Activated gamma-delta T cell treated with Interleukin-2 at 50 U/mL for 16 hours (primary cell): ENCODE measurements at places on chromosomes 1 and 21.
A peak's percentile ranks its signal among the peaks of the same experiment; 100 is the strongest.

GRCh38 chr1:167239257-167239656 is 18.6 kb downstream of the POU2F1 start:
- DNase-seq = no peak

GRCh38 chr1:84871181-84871580 is 21.8 kb downstream of the LPAR3 start:
- DNase-seq = no peak

GRCh38 chr1:58783090-58783992 is 506 bp downstream of the JUN start:
- DNase-seq = no peak

- DNase-seq = no peak
These were observed 186.6 kb downstream of the NTNG1 start for GRCh38 chr1:107327446-107327845.

DNA sequence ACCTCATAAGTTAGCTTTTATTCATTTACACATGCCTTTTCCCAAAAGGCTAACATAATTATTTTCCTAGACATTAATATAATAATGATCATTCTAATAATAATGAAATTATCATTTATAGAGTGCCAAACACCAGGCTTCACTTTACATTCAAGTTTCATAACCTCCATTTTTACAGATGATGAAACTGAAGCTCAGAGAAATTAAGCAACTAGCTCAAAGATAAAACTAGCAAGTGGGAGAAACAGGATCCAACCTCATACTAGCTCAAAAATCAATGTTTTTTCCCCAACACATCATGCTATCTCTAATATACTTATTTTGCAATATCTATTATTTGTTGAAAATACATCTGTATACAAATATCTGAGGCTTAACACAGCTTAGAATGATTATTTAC is 14.0 kb downstream of the LPGAT1 start:
- no peak for DNase-seq

- DNase-seq = no peak
These were observed 9.8 kb downstream of the LGR6 start for GRCh38 chr1:202203238-202204039.

- DNase-seq = no peak
These were observed 310.8 kb downstream of the USP25 start for GRCh38 chr21:16040601-16041000.

DNA sequence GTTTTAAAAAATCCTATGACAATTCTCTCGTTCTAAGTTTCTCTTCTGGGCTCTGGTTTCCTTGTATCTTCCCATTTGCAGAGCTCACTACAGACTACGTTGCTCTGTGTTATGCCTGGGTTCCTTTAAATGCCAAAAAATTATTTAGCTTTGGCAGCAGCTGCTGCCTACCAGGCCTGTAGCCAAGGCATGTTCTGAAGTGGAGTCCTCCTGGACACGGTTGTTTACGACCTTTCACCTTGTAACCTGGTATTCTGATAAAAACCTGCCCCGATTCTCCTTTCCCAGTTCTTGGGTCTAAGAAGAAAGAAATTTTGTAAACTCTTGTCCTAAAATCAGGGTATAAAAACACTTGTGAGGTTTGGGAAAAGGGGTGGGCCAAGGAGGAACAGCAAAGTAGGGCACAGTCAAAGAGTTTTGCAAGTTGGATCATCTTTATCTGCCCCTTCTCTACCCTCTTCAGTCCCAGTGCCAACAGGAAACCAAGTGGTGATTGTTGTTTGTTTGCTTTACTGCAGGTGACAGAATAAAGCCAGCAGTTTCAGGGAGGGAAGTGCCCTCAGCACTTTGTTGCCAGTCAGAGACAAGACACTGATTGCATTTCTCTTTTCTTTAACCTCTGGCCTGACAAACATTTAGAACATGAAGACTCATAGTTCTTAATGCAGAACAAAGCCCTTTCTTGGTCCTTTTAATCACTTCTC is 3.1 kb upstream of the TXNIP start:
- peak; percentile 54 for DNase-seq

- DNase-seq = no peak
These were observed 378.1 kb downstream of the LMO4 start for GRCh38 chr1:87706779-87707228.

GRCh38 chr1:156081180-156081916 is 917 bp downstream of the MEX3A start:
- no peak for DNase-seq

GRCh38 chr1:96581772-96582171 is 139.8 kb upstream of the PTBP2 start:
- DNase-seq = no peak

- DNase-seq = no peak
These were observed 240.7 kb upstream of the HOOK1 start for GRCh38 chr1:59574085-59574484.
